ENCODE measurements at places on chromosomes 1 and 21.

- DNase-seq: peak; percentile 3
Measured at GRCh38 chr1:47507881-47508701, 70.2 kb downstream of the FOXD2 start.

DNA sequence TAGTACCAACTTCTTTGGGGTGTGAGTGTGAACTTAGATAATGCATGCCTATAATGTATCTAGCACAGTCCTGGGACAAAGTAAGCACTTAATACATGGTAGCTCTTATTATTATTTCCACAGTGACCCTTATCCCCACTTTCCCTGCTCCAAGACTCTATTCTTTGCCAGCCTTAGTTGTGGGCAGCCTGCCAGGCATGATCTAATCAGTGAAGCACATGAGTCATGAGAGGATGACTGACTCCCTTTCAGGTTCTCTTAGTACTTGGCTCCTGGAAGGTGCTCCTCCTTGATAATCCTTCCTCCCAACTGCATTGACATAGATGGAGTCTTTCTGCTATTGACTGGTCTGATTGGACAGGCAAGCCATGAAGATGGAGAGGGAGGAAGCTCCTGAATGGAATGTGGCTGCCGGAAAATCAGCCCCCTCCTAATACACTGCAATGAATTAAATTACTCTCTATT, 17.4 kb upstream of the GNG12 start:
- peak; percentile 93 for DNase-seq

DNA sequence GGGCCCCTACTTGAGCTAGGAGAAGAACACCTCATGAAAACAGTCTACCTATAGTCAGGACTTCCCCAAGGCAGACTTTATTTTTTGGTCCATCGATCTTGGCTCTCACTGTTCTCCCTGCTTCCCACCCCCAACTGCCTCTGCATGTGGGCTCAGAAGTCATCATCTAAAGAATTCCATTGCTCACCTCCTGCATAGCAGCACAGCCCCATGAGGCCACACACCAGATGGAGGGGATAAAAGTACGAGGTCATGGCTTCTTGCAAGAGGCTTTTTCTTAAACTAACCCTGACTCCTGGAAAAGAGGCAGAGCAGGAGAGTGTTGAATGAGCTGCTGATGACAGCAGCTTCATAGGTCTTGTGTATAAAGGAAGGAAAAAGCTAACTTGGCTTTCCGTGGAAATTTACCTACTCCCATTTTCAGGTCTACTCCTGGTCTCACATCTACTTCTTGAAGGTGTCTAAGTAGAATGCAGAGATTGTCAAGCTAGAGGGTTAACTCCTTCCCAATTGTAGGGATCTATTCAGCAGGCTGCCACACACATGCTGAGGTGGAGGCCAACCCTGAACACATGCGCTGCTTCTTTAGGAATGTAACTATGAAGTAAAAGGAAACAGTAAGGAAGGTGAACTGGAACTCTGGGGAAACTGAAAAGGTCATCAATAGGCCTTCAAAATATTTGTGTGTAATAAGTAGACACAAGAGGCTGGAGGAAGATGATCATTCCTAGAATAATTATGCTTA, 18.7 kb downstream of the WNT2B start:
- DNase-seq: peak; percentile 69

GRCh38 chr1:107926436-107927080, 38.4 kb downstream of the VAV3 start:
- DNase-seq: no peak

DNA sequence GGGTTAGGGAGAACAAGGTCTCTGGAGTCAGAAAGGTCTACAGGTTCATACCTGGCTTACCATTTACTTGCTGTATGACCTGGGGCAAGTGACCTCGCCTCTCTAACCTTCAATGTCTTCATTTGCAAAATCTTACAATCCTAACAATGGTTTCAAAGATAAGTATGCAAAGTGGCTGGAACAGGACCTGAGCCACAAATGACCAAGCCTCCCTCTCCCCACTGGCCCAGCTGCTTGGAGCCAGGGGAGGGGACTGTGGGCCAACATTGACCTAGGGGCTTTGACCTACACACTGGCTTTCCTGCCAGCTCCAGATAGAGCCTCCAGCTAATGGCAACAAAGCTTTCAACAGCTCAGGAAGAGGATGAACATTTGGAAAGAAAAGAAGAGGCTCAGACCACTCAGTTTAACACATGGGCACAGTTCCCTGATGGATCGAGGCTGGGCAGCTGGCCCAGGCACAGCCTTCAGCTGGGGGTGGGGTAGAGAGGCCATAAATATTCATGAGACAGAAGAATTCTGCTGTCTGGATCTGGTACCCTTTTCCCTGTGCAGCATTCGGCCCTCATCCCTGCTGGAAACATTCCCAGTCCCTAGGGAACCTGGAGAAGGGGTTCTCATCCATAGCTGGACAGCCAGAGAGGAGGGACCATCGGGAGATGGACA, 12.9 kb downstream of the PTAFR start:
- DNase-seq: no peak

- no peak for DNase-seq
Measured at GRCh38 chr1:50427086-50427817, 4.0 kb upstream of the DMRTA2 start.

GRCh38 chr1:226675715-226676357, 63.2 kb downstream of the ITPKB start:
- no peak for DNase-seq

DNA sequence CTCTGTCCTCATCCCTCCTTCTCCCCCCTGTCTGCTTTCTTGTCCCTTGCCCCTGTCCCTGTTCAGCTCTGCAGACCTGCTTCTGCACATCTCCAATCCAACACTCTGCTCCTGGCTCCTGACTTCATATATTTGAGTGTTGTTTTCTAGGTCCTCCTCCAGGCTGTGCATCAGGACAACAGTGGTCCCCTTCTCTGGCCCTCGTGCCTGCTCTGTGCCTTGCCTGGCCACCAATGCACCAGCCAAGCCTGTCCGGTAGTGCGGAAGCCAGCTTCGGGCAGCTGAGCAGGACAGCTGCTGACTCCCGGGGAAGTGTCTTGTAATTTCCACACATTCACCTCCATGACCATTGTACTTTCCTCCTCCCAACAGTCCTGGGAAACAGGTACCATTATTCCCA, 203.4 kb upstream of the RAB4A start:
- DNase-seq: no peak

DNA sequence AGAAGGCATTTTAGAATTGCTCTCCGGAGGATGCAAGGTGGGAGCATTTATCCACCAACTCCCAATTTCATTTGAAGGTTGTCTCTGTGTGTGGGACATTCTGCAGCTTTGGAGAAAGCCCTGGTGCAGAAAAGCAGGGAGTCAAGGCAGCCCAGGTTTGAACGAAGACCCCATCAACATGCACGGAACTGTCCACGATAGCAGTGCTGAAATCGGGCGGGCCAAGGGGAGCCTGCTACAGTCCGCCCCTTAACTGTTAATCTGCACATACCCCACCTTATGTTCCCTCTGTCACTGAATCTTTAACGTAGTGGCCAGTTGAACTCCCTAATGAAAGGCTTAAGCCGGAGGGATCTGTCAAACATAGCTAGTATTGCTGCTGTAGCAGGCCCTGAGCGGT, 68.8 kb upstream of the C1orf174 start:
- no peak for DNase-seq

GRCh38 chr21:45493401-45494001, 48.7 kb downstream of the SLC19A1 start:
- no peak for DNase-seq

DNA sequence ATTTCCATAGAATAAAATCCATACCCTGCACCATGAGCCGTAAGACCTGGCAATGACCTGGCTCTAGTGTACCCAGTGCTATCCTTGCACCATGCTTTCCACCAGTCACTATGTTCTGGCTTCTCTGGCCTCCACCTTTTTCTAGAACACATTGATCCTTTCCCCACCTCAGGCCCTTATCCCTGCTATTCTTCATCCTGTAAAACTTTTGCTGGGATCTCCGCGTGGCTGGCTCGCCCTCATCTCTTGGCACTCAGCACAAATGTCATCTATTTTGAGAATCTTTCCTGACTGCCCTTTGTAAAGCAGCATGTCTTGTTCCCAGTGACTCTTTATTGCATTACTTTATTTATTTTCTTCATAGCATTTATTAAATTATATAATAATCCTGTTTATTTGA, 169.8 kb upstream of the B3GALT2 start:
- no peak for DNase-seq

DNA sequence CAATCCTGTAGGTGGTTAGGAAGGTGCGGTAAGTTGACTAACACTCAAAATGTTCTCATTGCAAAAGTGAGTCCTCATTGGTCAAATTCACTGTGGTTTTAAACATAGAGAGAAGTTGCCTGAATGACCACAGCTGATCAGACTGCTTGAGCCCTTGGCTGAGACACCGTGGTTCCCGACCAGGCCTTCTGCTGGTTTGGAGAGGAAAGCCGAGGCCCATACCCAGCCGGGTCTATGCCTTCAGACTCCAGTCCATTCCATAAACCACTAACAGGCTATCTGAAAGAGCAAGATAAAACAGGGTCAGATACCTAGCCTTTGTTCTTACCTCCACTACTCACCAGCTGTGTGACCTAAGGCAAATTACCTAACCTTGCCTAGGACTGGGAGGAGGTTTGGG, 133.9 kb downstream of the LMX1A start:
- no peak for DNase-seq

GRCh38 chr1:49102752-49103151, 326.1 kb upstream of the BEND5 start:
- DNase-seq: peak; percentile 94

DNA sequence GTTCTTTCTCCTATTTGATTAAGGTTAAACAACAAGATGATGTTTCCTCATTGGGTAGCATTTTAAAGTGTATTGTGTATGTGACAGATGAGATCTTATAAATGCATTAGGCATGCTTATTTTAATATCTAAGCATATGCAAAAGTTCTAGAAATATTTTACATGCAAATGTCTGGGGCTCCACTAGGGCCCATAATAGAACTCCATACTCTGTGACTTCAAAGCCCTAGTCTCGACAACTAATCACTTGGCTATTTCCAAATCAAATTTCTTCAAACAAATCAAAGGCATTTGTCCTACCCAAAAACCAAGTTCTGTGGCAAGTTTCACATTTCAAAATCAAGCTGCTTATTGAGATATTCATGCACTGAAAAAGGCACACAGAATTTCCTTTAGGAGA, 385.6 kb upstream of the ST6GALNAC5 start:
- no peak for DNase-seq

- no peak for DNase-seq
Measured at GRCh38 chr1:107669996-107670395, 295.0 kb downstream of the VAV3 start.

DNA sequence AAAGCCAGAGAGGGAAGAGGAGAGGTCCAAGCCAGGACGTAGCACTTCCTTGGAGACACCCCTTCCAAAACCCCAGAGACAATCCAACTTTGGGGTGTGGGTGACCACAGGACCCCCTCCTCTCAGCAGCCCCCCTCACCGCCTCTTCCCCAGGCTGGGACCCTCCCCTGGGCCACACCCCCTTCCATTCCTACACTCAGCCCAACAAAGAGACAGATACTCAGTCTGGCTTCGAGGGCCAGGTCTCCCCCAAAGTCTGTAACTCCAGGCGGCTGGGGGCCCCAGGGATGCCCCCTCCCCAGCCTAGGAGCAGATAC, 1.4 kb downstream of the MEX3A start:
- DNase-seq: no peak

DNA sequence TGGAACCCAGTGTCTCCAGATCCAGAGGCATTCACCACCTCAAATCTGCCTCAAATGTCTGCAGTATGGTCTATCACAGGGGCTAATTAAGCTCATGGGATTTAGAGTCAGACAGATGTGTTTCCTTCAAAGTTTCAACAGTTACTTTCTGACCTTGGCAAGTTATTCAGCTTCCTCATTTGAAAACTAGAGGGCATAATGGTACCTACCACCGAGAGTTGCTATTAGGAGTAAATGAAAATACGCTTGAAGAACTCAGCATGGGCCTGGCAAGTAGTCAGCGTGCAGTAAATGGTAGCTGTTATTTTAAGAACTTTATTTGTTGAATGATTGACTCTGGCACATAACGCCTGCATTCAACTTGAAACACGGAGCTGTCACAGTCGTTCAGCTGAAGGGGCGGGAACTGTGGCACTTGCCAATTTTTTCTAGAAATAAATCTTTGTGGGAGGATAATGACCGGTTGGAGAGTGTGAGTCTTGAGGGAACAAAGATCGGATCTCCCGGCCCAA, 1.2 kb upstream of the CAP1 start:
- DNase-seq: peak; percentile 64

All from amniotic epithelial cell (primary cell).